ENCODE measurements at places on chromosomes 4 and X. TPM values are rescaled to one million over a fixed set of nuclear protein-coding genes. Genes with fewer than 3 reads are reported as not detected.

DNA sequence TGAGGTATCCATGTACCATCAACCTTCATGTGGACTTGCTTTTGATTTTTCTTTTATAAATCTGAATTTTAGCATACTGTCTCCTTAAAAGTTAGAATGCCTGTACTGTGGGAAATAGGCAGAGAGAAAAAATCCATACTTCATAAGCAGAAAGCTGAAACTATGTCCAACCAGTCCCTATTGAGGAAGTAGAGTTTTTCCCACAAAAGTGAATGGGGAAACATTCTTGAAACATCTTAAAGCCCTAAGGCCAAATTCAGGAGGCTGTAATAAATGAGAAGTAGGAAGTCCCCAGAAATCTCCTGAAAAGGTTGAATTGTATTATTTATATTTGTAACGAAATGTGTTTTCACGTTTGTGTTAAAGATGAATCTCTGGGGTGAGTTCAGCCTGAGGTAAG lies 56.3 kb downstream of the ENOX2 start:
- DNase-seq = no peak

Gene CT45A1
- not detected for total RNA-seq

DNA sequence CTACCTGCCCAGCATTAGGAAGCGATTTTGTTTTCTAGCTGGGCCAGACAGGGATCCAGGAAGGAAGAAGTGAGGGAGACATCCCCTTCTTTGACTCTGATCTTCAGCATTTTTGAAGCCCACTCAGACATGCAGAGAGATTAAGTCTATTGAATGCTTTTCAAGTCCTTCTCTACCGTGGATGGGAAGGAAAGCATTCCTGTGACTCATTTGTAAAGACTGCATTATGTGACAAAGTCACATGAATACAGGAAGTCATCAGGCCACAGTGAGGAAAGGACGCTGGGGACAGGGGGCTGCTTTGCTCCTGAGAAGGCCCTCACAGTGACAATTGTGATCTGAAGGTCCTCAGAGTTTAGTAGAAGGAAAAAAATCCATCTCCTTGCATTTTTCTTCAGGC lies 67.4 kb upstream of the GBA3 start:
- no peak for DNase-seq

GRCh38 chrX:72569786-72570185 lies 2.9 kb downstream of the HDAC8 start:
- no peak for DNase-seq

Data from omental fat pad (tissue), 4 donors.